NCI-H226 (cell line): ENCODE measurements at places on chromosomes 4 and X.

GRCh38 chr4:145795521-145795920 is 115.6 kb downstream of the C4orf51 start:
- no peak for DNase-seq

GRCh38 chr4:147516133-147516532 is 35.2 kb downstream of the EDNRA start:
- no peak for DNase-seq

- no peak for DNase-seq
Observed at GRCh38 chr4:6478546-6479220, 6.3 kb upstream of the PPP2R2C start.

GRCh38 chrX:110722135-110722534 is 73.5 kb downstream of the CHRDL1 start:
- no peak for DNase-seq

- DNase-seq, result no peak
Observed at GRCh38 chrX:127708155-127708554, 344.0 kb downstream of the ACTRT1 start.

- no peak for DNase-seq
Observed at GRCh38 chrX:65874110-65874509, 165.8 kb downstream of the VSIG4 start.

DNA sequence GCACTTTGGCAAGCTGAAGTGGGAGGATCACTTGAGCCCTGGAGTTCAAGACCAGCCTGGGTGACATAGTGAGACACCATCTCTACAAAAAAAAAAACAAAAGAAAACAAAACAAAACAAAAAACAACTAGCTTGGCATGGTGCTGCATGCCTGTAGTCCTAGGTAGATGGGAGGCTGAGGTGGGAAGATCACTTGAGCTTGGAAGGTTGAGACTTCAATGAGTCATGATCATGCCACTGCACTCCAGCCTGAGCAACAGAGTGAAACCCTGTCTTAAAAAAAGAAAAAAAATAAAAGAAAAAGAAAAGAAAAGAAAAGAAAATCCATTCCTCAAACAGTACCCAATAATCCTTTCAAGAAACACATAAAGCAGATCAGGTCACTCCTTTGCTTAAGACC is 14.9 kb upstream of the ERCC6L start:
- no peak for DNase-seq

DNA sequence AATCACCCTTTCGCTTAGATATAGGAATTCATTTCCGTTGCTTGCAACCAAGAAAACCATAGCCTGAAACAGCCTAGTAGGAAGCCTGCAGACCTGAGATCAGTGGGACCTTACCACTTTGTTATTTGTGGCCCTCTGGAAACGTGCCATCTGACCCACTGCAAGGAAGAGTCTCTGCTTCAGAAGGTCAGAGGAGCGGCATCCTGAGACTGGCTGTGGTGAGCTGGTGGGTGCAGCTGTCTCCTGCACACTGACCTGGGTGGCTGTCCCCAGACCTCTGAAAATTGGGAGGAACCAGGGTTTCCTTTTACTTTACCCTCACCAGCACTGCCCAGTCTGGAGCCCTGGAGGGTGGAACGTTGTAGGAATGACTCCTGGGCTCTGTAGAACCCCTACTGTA is 18.2 kb downstream of the SHROOM2 start:
- DNase-seq, result no peak

GRCh38 chrX:3046253-3047240 is 5.3 kb downstream of the ARSF start:
- DNase-seq, result no peak

DNA sequence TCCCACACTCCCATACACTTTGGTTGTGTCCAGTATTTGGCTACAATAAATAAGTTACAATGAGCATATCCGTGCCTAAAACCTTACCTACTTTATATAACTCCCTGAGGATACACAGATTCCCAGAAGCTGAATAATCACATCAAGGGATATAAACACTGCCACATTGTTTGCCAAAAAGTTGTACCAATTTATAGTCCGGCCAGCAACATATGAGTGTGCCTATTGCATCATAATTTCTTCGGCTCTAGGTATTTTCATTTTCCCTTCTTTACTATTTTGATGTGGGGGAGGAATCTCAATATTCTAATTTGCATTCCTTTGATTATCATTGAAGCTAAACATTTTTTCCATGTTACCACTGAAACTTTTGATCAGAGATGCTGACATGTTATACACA is 146.4 kb downstream of the PCDH19 start:
- no peak for DNase-seq

GRCh38 chrX:68669094-68669860 is 21.8 kb downstream of the STARD8 start:
- no peak for DNase-seq

GRCh38 chr4:110003401-110004187 is 90.9 kb downstream of the EGF start:
- no peak for DNase-seq

GRCh38 chr4:4539481-4539880 is 2.4 kb downstream of the STX18 start:
- no peak for DNase-seq

GRCh38 chr4:135098061-135098460 is 896.5 kb upstream of the PABPC4L start:
- DNase-seq, result no peak

- no peak for DNase-seq
Observed at GRCh38 chr4:132101526-132101925, 1047.6 kb upstream of the PCDH10 start.

GRCh38 chr4:24369507-24370029 is 214.8 kb downstream of the DHX15 start:
- DNase-seq, result no peak

DNA sequence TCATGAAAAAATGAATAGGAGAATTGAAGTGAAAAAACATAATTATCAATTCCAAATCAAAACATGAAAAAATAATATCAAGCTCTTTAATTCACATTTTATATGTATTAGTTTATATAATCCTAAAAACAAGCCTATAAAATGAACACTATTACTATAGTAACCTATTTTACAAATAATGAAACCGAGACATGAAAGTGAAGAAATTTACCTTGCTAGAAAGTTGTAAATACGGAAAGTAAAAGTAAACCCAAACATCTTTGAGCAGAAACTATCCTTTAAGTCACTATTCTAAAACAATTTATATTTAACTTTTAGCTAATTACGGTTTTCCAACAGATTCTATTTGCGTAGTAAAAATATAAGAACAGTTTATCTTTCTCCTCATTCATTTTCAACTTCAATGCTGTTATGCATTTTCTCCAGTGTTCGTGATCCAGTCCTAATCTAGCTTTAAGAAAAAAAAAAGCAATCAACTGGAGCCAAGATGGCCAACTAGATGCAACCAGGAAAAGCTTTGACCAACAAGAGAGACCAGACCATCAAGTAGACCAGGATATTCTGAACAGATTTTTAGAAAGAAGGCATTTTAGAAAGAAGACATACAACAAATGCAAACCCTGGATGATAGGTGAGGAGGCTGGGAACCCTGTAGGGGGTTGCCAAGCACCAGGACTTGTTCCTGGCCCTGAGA is 67.0 kb downstream of the DDX53 start:
- DNase-seq, result no peak

DNA sequence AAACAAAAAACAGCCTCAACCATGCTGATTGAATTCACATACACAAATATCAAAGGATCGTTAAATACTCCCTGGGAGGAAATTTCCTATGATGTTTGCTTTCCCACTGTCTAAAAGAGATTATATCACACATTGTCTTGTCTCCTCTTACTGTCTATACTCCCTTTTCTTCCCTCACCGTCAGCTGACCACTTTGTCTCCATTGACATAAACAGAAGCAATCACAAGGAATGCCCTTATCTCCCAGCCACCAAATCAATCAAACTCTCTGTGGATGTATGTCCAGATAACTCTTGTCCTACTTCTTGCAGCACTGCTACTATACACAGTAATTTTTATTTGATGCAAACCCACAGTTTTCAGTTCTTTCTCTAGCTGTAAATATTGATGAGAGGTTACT is 12.2 kb upstream of the NUDT9 start:
- peak; percentile 70 for DNase-seq

DNA sequence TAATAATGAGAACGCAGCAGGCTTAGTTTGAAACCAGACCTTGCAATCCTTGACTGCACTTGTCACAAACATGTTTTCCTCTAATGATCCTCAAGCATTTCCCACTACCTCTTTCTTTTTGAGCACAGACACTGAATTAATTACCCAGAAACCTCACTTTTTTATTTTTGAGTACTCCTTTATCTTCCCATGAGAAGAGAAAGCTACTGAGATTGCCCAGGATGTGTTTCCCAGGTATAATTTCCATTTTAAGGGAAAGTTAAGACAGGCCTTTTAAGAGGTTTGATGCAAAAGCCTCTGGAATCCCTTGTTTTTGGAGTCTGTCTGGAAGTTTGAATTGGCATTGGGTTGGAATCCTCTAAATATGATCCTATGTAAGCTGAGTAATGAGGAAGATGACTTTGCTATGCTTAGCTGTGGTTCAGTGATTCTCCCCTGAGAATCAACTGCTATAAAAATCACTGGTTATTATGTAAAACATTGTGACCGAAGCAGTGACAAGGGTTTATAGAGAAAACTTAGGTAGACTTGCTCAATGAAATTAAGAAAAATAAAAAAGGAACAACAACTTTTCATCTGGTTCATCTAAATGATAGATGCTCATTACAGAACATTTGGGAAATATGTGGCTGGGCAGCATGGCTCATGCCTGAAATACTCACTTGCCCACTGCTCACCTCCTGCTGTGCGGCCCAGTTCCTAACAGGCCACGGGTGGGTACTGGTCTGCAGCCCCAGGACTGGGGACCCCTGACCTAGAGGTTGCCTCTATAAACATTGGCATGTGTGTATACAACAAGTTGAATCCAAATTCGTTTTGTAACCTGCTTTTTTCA is 10.8 kb upstream of the RHOH start:
- no peak for DNase-seq

GRCh38 chrX:65706041-65706828 is 38.8 kb downstream of the MSN start:
- DNase-seq, result peak; percentile 84

DNA sequence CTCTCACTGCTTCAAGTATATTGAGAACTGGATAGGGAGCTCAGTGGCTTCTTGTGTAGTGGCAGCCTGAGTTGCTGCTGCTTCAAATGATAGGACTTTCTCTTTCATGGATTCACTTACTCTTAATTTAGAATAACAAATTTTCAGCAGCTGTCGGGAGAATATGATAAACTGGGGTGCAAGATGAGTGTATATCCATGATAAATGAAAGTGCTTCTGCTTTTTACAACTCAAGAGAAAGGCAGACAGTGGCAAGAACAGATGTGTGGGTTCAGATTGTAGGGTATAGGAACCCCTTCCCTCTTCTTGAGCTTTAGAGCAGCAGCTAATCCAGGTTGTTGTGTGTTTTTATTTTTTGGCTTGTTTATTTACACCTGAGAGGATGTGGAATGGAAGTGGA is 1.0 kb downstream of the SH3BGRL start:
- DNase-seq, result no peak

DNA sequence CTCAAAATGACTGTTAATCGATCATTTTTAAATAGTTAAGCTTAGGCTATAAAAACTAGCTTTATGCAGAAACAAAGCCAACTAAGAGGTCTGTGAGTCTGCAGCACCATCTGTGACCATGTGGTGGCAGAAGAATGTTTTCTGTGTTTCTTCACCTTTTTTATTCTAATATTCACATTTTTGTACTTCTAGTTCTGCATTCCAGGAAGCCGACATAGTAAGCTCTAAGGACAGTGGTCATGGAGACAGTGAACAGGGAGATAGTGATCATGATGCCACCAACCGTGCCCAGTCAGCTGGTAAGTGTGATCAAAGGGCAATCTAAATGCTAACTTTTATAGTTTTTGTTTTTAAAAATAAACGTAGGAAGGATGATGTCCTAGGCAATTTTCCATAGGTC is 5.6 kb downstream of the PCDH10 start:
- DNase-seq, result no peak

GRCh38 chr4:106993827-106994226 is 42.3 kb downstream of the DKK2 start:
- peak; percentile 11 for DNase-seq

DNA sequence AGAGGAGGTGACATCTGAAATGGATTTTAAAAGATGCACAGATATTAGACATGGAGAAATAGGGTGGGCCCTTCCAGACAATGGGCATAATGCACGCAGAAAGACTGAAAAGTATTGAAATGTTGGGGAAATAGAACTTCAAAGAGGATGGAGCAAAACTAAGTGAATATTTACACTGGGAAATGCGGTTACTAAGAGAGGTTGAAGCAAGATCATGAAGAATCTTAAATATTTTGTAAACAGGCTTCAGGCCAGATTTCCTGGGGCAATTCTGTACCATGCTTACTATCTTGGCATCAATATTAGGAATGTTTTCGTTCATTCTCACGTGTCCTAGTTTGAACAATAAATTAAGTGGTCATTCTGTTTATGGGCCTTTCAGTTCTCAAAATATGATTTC is 216.3 kb downstream of the ADAMTS3 start:
- DNase-seq, result peak; percentile 60

GRCh38 chrX:124282580-124282979 is 49.9 kb upstream of the TEX13D start:
- DNase-seq, result no peak

DNA sequence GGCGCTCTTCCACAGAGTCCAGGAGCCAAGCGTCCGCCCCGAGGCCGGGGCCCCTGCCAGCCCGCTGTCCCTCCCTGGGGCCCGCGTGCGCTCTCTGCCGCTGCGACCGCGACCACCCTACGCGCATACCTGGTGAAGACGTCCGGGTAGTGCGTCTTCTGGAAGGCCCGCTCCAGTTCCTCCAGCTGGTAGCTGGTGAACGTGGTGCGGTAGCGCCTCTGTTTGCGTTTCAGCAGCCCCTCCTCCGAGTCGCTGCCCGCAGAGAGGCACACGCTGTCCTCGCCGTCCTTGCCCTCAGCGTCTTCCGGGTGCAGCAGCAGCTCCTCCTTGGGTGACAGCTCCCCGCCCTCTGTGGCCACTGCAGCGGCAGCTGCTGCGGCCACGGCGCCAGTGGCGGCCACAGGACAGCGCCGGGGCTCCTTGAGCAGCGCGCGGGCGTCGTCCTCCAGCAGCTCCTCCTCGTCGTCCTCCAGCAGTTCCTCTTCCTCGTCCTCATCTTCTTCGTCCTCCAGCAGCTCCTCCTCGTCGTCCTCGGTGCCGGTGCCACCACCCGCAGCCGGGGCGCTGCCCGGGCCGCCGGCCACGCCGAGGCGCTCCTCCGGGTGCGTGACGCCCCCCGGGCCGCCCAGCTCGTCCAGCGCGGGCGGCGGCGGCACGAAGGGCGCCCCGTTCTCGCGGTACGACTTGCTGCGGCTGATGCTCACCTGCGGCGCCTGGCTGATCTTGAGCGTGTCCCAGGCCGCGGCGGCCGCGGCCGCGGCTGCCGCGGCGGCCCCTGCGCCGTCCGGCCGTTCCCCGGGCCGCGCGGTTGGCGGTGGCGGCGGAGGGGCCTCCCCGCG is 2.8 kb downstream of the ARX start:
- no peak for DNase-seq

- DNase-seq, result no peak
Observed at GRCh38 chr4:119116925-119117900, 18.4 kb upstream of the MYOZ2 start.

DNA sequence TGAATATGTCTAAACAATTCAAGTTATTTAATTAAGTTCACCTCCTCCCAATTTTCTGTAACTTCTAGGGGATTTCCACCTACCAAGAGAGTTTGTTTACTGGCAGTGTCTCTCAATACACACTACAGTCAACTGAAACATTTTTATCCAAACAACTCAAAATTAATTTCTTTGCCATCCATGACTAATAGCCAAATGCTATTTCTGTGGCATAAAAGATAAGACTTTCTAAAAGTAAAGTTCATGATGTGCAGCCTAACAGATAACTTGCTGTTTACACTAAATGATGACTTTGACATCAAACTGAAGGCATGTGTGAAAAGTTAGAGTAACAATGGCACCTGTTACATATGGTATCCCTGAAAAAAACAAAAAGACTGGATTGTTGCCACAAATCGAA is 7.3 kb downstream of the TAB3 start:
- DNase-seq, result no peak
